ENCODE measurements at places on chromosomes 4 and X.
A peak's percentile ranks its signal among the peaks of the same experiment; 100 is the strongest.

DNA sequence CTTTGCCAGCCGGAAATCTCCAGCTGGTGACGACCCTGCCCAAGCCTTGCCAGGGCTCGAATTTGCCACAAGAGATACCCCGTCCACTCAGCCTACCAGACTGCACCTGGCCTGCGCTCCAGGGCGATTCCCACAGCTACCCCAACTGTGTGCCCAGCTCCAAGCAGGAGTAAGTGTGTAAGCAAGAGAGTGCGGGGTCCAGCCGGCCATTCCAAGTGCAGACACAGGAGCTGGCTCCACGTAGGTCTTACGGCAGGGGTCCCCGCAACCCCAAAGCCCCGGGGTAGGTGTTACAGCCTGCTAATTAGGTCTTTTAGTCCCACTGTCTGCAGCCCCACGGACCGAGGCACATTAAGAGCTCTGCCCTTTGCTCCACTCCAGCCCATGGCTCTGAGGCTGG, 1305.2 kb downstream of the ARAP2 start:
- DNase-seq: no peak

DNA sequence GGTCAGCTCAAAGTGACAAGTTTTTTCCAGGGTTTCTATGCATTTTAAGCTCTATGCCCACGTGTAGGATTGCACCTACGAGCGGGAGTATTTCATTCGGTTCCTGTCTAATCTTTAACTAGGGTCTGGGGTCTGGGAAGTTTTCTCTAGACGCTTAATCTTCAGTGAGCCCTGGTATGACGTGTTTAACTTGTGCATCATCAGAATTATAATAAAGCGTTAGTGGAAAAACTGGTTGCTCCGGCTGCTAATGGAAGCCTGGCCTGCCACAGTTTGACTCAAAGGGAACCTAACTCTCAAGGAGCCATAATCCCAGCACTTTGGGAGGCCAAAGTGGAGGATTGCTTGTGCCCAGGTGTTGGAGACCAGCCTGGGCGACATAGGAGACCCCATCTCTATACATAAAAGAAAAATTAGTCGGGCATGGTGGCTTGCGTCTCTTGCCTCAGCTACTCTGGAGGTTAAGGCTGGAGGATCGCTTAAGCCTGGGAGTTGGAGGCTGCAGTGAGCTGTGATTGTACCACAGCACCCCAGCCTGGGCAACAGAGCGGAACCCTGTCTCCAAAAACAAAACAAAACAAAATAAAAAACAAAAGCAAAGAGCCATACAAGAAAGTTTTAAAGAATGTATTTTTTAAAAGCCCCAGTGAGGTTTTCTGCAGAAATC, 30.2 kb downstream of the ARSD start:
- peak; percentile 24 for DNase-seq

- peak; percentile 79 for DNase-seq
Observed at GRCh38 chr4:153174821-153175567, 29.2 kb upstream of the TRIM2 start.

- DNase-seq: no peak
Observed at GRCh38 chr4:186296481-186296880, 30.5 kb downstream of the F11 start.

All from HepG2 (cell line).